Activated CD4-positive, alpha-beta T cell treated with anti-CD3 and anti-CD28 coated beads, Interleukin-2, Interleukin-6, amounts not matched to agents 100 ng/mL and 50 ng/mL, durations not matched to agents 16 hours and 8 hours (primary cell): ENCODE measurements at places on chromosomes 13 and 19.

DNA sequence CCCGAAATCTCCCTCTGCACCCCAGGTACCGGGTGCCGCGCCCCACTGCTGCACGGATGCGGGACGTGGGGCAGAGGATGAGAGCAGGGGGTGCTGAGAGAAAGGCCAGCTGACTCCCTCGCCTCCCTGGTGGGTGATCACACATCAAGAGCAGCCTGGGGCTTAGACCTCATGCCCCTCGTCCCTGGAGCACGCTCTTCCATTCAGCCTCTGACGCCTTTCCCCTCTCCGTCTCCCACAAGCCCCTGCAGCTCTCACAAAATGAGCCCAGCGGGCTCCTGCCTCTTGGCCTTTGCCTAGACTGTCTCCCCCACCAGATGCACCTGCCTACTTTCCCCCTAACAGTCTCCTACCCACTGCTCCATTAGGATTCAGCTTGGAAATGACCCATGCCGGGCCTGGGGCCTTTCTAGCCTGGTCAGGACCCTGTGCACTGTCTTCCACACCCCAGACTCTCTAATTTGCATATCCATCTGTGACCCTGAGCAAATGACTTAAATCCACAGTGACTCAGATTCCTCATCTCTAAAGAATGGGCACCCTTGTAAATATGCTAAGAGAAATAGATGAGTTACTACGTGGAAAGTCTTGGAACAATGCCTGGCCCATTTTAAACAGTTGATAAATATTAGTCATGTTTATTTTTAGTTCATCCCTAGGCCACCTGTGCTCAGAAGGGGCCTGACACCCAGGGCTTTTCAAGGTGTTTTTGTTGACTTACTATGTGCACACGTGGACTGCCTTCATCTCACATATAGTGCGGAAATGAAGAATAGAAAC is 582 bp upstream of the PTPRH start:
- no peak for DNase-seq

DNA sequence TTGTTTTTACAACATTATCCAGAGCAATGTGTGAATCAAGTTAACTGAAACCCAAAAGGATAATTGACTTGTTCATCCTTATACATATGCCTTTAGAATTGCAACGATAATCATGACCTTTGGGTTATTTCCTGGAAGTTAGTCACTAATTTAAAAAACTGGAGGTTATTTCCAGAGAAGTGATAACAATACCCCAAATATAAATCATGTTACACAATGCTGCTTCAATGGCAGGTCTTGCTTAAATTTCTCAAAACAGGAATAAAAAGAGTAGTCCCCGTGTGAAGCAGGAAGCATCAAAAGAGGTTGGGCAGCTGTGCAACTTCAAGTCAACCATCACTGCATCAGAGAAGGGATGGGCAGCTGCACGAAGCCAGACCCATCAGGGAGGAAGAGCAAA is 134.4 kb downstream of the EFNB2 start:
- DNase-seq = no peak

GRCh38 chr19:49395581-49396407 is 7.7 kb downstream of the KASH5 start:
- DNase-seq = no peak

DNA sequence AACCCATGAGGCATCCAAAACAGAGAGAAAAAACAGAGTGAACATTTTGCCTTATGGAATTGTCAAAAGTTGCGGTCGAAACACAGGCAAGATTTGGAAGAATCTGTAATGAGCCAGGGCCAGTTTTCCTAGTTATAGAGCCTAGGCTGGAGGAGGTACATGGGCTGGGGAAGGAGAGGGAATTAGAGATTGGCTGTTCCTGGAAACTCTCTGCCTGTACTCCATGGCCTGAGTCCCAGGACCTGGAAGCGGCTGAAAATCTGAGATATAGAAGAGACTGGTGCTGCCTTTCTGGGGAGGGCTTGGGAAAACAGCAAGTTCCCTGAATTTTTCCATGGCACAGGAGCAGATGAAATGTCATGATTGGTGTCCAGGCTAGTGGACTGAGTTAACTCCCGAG is 122.8 kb upstream of the KLF12 start:
- no peak for DNase-seq

DNA sequence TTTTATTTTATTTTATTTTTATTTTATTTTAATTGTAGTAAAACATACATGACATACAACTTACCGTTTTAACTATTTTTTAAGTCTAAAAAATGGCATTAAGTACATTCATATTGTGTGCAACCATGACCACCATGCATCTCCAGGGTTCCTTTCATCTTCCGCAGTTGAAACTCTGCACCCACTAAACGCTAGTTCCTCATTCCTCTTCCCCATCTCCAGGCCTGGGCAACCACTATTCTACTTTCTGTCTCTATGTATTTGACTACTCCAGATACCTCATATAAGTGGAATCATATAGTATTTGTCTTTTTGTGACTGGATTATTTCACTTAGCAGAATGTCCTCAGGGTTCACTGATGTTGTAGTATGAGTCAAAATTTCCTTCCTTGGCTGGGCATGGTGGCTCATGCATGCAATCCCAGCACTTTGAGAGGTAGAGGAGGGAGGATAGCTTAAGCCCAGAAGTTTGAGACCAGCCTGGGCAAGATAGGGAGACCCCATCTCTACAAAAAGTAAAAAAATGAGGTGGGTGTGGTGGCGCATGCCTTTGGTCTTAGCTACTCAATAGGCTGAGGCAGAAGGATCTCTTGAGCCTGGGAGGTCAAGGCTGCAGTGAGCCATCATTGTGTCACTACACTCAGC is 55.7 kb upstream of the ZNF507 start:
- no peak for DNase-seq

- DNase-seq = no peak
Measured at GRCh38 chr13:113183450-113184129, 24.9 kb downstream of the PCID2 start.

GRCh38 chr19:16397791-16398529 is 73.3 kb downstream of the KLF2 start:
- DNase-seq = no peak

GRCh38 chr13:102875256-102875655 is 29.4 kb downstream of the ERCC5 start:
- no peak for DNase-seq

DNA sequence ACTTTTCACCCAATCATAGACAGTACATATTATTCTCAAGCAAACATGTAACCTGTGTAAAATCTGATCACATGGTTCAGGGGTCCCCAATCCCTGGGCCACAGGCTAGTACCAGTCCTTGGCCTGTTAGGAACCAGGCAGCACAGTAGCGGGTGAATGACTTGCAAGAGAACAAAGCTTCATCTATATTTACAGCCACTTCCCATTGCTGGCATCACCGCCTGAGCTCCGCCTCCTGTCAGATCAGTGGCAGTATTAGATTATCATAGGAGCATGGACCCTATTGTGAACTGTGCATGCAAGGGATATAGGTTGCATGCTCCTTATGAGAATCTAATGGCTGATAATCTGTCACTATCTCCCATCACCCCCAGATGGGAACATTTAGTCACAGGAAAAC is 133.1 kb downstream of the MAB21L1 start:
- no peak for DNase-seq

DNA sequence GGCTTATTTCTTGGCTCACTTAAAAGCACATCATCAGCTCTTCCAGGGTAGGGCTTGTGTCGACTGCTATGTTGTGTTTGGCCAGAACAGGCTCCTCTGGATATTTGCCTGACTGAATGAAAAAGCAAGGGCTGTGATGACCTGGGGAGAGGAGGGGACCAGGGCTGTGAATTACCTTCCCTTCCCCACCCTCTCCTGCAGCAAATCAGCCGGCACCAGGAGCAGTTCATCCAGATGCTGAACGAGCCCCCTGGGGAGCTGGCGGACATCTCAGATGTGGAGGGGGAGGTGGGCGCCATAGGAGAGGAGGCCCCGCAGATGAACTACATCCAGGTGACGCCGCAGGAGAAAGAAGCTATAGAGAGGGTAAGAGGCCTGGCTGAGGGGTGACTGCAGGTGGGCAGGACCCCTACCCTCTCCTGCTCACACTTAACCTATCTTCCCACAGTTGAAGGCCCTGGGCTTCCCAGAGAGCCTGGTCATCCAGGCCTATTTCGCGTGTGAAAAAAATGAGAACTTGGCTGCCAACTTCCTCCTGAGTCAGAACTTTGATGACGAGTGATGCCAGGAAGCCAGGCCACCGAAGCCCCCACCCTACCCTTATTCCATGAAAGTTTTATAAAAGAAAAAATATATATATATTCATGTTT is 4.4 kb downstream of the GADD45GIP1 start:
- no peak for DNase-seq

DNA sequence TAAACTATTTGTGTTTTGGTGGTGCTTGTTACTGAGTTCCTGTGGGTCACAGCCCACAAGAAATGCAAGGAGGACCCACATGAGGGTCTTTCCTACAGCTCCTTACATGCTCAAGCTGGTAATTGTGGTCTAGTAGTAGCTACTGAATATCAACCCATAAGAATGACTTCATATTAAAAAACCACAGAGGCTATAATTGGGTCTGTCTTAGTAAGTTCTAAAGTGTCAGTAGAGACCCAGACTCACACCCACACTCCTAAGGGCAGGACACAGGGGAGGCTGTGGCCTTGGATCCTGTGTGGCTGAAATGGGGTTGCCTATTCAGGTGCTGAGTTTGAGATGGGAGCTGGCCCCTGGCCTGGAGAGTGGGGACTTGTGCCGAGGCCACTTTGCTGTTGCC is 19.6 kb downstream of the TFDP1 start:
- no peak for DNase-seq

DNA sequence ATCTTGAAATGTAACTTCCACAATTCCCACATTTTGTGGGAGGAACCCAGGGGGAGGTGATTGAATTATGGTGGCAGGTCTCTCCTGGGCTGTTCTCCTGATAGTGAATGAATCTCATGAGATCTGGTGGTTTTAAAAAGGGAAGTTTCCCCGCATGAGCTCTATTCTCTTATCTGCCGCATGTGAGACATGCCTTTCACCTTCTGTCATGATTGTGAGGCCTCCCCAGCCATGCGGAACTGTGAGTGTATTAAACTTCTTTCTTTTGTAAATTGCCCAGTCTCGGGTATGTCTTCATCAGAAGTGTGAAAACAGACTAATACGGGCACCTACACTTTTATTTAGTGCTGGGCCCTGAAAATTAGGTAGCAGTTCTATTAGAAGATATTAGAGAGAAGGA is 45.8 kb downstream of the TNFSF13B start:
- no peak for DNase-seq

DNA sequence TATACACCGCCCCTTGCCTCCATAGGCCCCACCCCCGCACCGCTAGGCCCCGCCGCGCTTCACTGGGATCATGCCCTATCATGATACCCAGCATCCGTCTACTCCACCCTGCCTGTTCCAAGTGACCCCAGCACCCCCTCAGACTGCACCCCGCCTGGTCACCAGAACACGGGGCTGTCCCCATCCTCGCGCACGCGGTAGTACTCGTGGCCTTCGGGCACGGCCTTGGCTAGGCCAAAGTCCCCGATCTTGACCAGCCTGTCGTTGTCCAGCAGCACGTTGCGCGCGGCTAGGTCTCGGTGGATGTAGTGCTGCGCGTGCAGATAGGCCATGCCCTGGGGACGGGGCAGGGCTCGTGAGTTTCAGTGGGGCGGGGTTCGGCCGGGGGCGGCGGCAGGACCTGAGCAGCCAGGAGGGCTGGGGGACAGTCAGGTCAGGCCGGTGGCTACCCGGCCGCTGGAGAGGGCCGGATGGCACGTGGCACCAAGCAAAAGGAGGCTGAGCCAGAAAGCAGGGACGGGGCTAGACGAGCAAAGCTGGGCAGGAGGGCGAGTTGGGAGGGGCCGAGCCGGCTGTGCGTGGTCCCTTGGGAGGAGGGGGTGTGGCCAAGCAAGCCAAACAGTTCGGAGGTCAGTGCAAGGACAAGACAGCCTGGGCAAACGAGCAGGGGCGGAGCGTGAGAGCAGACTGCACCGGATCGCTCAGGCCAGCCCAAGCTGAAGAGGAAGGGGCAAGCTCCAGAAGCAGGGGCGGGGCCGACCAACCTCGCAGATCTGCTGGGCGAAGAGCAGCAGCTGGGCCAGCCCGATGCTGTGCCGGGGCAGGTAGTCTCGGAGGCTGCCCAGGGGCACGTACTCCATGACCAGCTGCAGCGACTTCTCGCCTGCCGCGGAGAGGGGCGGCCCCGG is 13.6 kb upstream of the ICAM3 start:
- no peak for DNase-seq

DNA sequence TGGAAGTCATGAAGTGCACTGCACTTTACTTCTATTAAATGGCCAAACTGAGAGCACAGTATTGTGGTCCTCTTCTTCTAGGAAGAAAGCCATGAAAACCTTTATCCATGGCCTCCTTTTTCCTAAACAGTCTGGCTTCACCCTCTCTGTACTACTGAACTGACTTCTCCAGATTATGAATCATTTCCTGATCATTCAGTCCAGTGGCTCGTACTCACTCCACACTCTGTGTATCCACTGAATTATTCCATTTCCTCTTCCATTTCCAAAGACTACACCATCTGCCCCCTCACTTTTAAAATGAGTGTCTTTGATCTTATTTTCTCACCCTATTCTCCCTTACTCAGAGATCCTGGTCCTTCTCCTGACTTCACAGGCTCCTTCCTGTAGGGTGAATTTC is 29.7 kb upstream of the FREM2 start:
- no peak for DNase-seq
